ENCODE measurements at places on chromosomes 7 and 10.

DNA sequence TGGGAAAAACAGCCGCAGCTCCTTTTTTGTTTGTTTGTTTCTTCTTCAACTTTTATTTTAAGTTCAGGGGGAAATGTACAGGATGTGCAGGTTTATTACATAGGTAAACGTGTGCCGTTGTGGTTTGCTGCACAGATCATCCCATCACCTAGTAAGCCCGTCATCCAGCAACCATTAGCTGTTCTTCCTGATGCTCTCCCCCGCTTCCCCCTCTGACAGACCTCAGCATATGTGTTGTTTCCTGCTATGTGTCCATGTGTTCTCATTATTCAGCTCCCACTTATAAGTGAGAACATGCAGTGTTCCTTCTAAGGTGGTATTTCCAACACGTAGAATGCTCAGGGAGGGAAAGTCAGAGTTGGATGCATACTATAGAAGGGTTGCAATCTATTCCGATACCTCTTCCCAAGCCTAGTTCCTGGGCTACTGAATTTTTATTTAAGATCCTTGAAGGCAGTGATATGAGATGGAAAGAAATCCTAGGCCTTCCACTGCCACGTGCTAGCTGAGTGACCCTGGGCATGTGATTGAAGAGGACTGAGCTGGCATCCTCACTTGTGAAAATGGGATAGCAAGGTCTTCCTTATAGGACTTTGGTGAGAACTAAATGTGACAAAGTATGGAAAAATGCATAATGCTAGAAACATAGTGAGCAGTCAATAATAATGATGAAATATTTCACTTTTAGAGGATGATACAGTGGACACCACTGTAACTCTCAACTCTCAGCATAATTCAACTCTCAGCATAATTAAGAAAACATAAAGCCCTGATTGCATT lies 278.5 kb downstream of the REEP3 start:
- no peak for DNase-seq

DNA sequence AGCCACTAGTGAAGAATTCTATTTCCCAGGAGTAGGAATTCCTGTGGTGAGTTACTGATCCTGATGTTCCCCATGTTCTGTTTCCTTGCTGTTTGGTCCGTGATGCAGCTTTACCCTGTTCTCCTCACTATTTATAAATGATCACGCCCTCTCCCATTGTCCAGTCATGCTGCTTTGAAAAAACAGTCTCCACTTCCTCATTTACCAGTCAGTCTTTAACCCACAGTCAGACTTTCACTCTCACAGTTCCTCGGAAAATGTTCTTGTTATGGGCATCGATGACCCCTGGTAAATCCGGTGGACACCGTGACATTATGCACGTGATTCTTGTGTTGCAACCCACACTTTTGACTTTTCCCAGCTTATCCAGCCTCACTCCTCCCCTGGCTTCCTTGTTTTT lies 14.4 kb downstream of the SCIN start:
- peak; percentile 38 for DNase-seq

DNA sequence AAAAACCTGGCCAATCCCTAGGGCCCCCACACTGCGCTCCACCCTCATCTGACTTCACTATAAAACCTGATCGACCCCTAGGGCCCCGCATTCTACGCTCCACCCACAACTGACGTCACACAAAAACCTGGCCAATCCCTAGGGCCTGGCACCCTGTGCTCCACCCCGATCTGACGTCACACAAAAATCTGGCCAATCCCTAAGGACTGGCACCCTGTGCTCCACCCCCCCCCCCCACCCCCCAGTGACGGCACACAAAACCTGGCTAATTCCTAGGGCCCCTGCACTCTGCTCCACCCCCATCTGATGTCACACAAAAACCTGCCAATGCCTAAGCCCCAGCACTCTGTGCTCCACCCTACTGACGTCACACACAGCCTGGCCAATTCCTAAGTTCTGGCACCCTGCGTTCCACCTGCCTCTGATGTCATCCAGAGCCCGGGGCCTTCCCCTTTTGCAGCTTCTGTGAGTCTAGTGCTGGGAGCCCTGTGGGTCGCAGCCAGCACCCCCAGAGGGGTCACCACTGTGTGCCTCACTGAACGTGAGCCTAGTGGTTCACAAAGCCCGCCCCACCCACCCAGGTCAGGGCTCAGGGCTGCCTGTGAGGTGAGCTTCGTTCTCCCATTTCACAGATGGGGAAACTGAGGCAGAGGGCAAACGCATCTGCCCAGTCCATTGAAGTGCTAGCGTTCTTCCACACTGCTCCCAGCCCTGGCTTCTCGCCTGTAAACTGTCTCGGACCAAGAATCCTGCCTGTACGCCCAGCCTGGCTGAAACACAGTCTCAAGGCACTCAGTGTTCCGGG lies 40.6 kb downstream of the MICALL2 start:
- DNase-seq = peak; percentile 89

DNA sequence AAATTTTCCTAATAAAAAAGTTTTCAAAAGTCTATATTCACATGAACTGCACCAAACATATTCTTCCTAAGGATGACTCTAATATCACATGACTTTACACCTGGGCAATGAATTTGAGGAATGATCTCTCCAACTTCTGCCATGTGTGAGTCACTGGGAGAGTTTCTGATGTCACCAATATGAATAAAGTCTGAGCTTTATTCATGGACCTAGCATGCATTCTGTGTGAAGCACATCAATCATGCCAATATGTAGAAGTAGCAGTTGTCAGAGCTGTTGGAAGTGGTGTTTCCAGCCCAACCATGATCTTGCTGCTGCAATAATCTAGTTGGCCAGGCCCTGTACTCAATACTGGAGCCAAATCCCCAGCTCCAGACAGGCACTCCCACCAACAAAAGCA lies 91.7 kb upstream of the IFRD1 start:
- no peak for DNase-seq

DNA sequence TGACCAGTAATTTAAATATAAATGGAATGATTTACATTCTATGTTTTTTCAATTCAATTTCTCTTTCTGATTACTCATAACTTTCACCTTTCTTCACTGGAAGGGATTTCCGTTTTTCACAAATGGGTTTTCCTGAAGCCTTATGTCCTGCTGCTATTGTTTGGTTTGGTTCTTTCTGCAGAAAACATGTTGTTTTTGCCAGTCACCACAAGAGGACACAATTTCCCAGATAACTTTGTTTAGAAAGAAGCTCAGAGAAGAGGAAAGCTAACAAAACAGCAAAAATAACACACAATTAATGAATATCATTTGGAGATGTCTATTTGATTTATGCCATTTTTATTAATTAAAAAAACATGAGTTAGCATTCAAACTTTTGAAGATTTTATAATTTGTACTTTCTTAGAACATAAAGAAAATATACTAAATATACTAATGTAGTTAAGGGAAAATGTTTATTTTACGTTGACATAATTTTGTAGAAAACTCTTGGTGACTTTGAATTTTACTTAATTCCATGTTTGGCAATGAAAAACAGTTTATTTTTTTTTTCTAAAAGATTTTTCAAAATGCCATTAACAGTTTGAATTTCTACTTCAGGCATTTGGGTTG lies 4.6 kb upstream of the TWIST1 start:
- peak; percentile 62 for DNase-seq

GRCh38 chr10:131860806-131861440 lies 39.9 kb upstream of the PPP2R2D start:
- DNase-seq = no peak

DNA sequence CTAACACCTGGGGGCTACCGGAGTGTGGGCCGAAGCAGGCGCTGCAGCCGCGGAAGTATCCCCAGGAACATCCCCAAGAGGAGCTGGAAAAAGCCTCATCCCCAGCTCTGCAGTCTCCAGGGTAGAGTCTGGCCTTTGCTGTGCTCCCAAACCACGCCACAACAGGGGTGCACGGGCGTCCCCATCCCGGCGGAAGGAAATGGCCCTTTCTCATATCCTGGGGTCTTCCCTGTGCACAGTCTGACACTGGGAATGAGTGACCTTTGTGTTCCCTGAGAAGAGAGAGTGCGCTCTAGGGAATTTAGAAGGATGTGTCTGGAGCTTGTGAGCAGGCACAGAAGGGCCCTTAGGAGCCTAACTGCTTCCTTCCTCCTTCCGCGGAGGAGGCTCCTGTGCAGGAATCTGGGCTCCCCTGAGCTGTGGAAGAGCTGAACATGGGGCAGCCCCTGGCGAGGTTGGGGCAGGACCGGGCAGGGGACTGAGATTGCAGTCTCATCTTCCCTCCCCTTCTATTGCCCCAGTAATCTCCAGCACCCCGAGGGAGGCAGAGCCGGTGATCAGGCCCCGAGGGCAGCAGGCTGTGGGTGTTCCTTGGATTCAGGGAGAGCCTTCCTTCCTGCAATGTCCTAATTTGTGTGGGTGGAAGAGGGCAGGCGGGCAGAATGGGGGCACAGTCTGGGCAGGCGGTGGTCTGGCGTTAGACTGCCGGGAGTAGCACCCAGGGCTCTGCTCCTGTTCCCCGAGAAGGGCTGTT lies 1.3 kb downstream of the REPIN1 start:
- DNase-seq = no peak

DNA sequence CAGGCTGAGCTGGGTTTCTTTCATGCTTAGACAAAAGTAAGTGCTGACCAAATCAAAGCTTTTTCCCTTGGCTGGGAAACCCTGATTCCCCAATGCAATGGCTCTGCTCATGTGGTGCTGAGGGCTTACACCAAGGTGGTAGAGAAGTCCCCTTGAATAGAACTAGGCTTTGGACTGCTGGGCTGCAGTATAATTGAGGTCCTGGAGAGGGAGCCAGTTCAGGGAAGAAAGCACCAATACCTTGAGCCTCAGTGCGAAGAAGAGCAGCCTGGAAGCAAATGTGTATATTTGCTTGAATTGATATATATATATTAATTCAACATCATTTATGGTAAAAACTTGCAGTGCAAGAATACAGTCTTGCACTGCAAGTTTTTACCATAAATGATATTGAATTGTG lies 391.1 kb downstream of the RPS24 start:
- DNase-seq = peak; percentile 40

- peak; percentile 72 for DNase-seq
Measured at GRCh38 chr7:132709971-132710567, 133.8 kb upstream of the PLXNA4 start.

GRCh38 chr7:106480616-106481031 lies 180.3 kb downstream of the CCDC71L start:
- no peak for DNase-seq

DNA sequence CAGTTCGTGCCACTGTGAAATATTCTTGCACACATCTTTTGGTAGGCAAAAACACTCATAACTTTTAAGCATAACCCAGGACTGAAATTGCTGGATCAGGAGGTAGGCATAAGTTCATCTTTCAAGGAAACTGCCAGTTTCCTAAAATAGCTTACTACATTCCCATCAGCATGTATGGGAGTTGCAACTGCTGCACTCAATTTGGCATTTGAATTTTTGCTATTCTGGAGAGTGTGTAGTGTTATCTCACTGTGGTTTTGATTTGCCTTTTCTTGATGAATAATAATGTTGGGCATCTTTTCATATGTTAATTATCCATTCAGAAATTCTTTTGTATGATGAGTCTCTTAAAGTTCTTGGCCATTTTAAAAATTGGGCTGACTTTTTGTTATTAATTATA lies 95.2 kb downstream of the ORC5 start:
- no peak for DNase-seq

DNA sequence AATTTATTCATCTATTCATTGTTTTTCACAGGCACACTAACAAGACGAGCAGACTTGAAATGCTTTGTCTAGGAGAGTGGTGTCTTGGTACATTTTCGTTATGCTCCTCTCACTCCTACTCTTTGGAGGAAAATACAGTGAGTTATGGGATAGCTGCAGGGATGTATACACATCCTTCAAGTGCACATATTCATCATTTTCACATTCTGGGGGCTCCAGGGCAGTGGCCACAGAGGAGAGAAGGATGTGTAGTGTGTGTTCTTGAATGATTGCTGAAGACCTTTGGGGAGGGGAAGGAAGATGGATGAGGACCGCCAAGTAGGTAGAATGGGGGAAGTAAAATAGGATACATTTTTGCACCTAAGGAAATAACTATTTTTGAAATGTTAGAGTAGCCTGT lies 34.8 kb upstream of the ORC5 start:
- no peak for DNase-seq

- peak; percentile 2 for DNase-seq
Measured at GRCh38 chr10:75375838-75376237, 25.7 kb downstream of the ZNF503 start.

GRCh38 chr10:99558708-99559107 lies 26.0 kb downstream of the NKX2-3 start:
- no peak for DNase-seq

DNA sequence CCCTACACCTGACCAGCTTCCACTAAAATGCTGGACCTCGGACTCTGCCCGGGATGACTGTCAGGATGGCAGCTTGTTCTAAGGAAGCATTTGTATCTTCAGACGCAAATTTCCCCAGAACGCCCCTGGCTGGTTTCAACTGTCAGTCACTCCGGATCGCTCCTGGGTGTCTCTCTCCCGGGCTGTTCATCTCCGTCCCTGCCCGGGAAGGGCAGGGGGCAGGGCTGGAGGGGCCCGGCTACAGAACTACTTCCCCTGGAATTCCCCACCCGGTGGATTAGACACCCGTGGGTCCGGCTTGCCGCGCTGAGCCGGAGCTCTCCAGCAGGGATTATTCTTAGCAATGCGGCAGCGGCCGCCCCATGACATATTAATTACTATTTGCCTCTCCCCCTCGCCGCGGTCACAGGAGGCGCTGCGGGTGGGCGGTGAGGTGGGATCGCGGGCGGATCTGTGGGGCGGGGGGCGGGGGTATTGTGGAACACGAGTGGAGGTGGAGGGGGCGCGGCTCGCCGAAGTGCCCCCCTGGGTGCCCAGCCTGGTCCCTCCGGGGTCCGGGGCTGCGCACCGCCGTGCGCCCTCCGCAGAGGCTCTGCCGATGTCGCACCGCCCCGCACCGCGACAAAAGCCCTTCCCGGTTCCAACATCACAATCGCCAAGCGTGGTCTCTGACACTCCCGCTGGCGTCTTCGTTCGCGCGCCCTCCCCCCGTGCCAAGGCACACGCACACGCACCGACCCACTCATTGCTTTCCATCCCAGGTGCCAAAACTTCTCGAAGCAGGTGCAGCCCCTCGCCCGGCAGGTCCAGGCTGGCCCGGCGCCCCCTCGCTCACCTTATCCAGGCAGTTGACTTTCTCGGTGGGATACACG lies 276.1 kb upstream of the NEBL start:
- no peak for DNase-seq

- no peak for DNase-seq
Measured at GRCh38 chr7:113175525-113176104, 57.3 kb upstream of the SMIM30 start.

DNA sequence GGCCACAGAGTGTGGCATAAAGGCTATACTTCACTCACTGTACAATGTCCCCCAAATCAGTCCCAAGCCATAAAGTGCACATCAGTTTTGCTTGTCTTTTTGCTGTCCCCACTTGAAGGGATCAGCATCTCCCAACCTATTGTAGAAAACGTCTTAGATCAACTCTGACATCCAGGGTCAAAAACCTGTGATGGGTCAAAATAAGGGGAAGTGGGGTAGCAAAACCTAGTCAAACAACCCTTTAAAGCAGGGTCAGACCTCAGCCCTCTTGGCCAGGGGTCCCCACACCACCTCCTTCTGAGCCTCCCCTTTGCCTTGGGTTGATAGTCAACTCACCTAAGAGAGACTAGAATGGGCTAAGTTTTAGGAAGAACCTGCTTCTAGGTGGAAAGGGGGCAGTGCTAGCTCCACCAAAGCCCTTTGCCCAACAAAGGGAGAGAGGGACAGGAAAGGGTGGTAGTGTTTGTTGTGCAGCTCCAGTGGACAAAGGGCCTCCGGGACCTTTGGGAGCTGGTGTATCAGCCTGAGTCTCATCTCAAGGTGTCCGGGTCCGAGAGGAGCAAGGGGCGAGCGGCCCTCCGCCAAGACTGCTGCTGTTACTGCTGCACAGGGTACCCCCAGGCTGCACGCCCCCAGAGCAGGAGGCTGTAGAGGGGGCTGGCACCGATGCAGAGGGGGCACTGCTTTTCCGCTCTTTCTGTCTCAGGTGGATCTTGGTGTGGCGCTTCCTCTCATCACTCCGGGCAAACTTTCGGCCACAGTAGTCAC lies 3.3 kb downstream of the EGR2 start:
- DNase-seq = no peak
